ENCODE measurements at places on chromosomes 6 and 20.

- DNase-seq = no peak
These were observed 592.7 kb upstream of the POU3F2 start for GRCh38 chr6:98241630-98242029.

GRCh38 chr6:147063469-147064031, 140.7 kb upstream of the STXBP5 start:
- DNase-seq = no peak

- DNase-seq = no peak
These were observed 86.2 kb downstream of the AHI1 start for GRCh38 chr6:135411339-135411738.

- DNase-seq = no peak
These were observed 21.8 kb upstream of the PCMTD2 start for GRCh38 chr20:64233725-64234124.

DNA sequence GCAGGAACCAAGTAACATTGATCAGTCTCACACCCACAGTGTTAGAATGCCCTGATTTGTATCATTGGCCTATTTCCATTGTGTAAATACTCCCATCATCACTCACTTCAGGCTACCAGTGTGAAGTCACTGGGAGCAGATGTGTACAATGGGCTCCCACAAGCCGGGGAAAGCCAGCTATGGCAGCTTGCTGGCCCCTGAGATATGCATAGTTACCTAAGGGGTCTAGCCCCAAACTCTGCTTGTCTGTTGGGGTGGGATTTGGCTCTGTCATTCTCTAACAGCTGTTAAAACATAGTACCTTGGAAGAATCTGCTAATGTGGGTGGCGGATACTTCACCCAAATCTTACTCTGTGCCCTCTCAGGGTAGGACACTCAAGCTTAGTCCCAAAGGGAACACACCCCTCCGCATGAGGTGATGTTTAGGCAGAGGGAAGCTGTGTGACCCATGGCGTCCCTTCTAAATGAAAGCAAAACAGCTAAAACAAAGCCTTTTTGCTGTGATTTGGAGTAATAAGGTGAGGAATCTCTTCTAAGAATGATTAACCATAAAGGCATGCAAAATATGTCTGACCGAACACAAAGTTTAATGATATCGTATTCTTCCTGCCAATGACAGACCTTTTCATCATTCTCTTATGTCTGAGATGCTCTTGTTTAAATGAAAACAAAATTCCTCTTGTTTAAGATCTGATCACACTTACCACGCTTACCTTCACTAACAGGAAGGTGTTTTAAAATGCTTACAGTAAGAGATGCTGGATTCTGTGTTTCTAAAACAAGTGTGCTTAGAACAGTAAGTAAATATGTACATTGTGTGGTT, 45.9 kb upstream of the PXDC1 start:
- no peak for DNase-seq

DNA sequence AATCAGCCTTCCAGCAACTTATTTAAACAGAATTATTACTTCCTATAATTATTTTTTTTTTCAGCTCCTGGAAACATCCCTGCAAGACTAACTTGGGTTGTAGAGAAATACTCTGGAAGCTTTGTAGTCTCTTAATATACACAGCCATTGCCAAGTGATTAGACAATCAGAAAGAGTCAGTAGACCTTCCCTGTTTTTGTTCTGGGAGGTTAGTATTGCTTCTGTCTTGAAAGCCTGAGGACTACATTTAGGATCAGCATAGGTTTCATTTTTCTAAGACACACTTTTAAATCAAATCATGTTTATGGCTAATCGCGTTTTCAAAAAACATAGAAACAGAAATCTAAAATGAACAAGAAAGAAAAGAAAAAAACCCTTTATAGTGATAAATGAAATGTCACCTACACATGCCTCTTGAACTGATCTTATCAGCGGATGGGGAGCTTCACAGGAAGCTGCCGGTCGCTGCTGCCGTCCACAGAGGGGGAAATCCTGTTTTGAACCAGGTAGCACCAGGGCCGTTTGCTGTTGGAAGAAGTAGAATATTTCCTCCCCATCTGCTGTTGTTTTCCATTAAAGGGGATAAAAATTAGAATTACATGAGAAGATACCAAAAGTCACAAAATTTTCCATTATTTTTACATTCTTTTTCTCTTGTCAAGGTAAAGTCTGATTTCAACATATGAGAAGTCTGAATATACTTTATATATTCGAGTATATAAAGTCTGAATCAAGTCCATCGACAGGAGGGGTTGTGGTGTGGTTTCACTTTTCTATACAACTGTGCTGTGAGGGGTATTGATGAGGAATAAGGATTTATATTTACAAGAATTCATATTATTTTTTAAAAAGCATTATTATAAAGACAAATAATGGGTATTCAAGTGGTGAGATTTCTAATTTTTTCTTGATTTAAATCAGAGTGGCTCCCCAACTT, 94.6 kb downstream of the ARMC2 start:
- DNase-seq = no peak

- DNase-seq = no peak
These were observed 357.2 kb downstream of the PLCB1 start for GRCh38 chr20:8489094-8489883.

DNA sequence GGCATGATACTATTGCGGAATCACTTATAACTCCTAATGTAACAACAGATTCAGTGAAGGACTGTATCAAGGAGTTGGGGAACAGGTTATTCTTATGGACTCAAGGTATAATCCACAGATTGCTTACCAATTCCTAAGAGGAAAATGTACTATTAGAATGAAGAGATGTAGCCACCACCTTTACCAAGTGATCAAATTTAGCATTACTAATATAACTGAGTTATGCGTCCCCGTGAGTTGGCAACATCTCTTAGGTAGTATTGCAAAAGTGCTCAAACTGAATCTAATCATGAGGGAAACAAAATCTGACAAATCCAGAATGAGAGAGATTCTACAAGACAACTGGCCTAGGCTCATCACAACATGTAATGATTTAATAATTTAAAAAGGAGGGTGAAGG, 777 bp upstream of the SNRNP48 start:
- no peak for DNase-seq

DNA sequence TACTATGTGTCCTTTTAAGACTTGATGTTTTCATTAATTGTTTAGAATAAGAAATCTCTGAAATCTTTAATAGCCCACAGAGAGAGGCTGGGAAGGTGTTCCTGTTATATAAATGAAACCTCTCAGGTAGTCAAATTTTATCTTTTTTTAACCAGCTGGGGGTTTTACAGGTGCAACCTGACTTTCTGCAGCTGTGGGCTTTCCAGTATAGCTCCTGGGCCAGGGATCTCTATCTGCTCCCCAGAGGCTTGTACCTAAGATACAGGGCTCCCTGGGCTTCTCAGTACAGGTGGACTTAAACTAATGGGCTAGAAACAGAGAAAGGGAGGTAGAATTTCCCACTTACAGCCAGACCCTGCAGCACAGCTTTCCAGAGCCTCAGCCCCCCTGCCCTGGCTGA, 49.4 kb downstream of the HLA-C start:
- DNase-seq = no peak

DNA sequence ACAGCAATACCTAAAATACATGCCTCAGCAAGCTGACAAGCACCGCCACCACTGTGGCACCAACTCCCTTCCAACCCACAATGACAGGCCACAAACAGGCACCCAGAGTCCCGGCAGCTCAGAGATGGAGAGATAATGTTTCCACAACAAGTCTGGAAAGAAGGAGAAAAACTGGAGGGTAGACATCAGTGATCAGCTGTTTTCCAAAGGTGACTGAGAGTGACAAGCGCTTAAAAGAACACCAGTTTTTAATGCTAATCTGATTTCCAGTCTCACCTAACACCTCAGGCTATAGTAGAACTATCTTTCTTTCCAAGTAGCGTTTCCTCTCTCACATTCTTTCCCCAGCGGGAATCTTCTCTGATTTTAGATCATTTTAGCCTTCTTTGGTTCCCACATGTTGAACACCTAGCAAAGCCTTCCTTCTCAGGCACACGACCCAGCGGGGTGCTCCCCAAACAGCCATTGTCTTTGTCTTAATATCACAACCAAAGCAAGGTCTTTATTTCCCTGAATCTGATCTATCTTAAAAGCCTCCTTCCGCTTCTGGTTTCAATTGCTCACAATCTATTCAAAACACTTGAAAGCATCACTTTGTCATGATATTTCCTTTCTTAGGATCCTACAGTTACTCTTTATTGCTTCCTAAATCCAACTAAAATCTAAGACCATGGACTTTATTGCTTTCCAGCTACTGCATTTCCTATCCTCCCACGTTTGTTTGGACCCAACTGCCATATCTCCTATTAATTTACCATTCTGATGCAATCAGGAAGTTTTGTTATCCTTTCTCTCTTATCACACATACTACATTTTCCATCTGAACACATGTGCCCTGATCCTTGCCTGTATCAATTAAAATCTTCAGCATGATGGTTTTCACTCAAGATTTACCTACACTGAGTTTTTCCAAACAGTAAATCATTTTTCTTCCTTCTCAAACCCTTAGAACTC, 282.7 kb downstream of the ADGB start:
- DNase-seq = no peak

DNA sequence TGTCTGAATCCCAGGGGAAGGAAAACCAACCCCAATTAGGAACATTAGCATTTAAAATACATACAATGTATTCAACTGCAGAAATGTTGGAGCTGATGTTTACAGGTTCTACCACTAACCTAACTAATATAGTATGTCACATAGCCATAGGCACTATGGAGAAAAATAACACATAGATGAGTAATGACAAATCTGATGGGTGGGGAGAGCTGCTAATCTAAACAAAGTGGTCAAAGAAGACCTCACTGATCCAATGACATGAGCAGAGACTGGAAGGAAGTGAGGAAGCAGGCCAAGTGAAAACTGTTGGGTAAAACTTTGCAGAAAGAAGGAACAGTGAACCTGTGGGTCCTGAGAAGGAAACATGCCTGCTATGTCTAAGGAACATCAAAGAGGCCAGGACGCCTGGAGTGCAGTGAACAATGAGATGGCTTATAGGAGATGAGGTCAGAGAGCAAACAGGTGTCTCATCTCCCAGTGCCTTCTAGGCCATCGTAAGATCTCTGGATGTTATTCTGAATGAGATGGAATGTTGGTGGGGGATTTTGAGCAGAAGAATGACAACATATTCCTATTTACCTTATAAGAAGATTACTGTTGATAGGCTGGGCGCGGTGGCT, 135.7 kb downstream of the ALDH8A1 start:
- DNase-seq = no peak

- DNase-seq = no peak
These were observed 5.5 kb downstream of the MANBAL start for GRCh38 chr20:37295001-37295400.

DNA sequence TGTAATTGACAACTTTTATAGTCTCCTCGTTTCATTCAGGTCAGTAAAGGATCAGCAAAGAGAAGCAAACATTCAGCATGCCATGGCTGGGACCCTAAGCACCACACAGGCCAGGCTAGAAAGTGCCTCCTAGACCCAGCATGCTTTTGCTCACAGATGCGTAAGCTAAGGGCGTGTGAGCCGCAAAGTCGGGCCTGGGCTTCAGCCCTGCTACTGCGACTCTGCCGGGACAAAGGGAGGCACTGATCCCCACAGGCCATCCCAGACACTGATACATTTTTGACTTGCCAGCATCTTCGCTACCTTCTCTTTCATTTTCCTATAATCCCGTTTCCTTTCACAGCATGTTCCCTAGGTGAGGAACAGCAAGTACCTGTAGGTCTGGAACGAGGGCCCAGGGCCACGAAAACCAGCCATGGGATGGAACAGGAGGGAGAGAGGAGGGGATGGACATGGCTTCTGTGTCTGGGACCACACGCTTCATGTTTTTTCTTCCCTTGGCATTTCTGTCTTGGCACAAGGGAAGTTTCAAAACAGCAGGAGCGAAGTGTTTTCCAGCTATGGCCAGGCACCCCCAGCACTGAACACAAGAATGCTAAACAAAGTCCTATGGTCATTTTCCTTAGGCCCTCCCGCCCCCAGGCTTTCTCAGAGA, 42.6 kb downstream of the IRF4 start:
- no peak for DNase-seq

DNA sequence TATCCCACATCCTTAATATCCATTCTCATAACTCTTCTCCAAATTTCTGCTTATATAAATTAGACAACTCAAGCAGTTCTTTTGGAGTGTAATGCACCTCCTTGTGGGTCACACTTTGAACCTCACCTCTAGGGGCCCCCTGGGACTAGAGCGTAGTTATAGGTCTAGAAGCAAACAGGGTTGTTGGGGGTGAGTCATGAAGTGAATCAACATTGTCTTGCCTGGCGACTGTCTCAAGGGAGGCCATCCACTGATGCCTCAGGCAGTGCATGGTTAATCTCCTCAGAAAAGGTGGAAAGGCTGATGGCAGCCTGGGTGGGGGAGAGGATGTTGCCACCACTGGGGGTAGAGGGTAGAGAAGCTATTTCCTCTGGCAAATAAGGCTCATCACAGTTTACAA, 129.1 kb downstream of the TNFRSF21 start:
- DNase-seq = no peak

DNA sequence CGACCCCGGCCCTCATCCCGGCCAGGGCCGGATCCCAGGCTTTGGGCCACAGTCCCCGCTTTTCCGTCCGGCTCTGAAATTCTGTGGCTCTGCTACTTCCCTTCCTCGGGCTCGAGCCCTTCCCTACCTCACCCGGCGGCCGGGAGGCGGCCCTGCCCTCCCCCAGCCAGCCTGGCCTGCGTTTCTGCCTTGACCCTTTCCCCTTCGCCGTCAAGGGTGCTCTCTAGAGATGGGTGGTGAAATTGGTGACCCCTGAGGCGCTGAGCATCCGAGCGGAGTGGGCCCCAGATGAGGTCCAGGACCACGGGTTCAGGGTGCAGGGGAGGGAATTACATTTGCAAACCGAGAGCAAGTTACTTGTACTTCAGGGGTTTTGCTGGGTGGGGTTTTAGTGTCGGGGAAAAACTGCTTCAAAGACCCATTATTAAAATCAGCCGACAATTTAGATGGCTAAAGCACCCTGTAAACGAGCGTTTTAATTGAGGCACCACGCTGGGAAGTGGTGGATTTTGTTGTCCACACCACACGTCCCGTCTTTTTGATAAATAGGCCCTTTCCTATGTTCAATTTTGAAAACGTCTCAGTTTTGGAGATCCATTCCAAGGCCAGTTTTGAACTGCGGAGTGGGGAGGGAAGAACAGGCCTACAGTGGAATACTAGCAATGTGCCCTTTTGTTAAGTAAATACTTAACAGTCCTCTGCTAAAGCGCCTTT, 9.9 kb downstream of the TFAP2A start:
- no peak for DNase-seq

DNA sequence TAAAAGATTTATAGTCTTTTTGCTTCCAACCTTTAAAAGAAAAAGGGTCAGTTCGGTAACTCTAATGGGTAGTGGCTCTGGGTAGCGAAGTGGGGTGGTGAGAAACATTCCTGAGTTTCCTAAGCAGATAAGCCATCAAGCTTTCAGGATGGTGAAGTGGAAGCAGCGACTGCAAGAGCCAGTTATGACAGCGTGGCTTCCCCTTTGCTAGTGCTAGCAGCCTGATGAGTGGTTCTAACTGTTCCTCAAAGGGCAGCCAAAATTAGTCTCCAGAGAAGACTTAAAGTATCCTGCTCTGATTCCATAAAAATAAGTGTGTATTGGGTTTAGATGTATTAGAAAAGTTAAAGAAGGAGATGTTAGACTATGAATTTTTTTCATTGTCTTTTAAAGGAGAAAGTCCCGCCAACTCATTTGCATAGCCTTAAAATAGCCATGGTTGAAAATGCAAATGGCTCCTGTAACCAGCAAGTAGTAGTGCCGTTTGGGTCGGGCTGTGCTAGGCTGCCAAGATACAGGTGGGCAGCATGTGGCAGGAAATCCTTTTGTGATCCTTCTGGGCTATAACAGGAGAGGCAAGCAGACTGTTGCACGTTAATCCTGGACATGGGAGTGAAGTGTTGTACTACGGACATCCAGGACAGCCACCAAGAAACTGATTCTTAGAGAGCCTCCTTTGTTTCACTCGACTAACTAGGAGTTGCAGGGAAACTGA, 18.0 kb downstream of the ELOVL2 start:
- DNase-seq = no peak

- no peak for DNase-seq
These were observed 393.4 kb downstream of the HACE1 start for GRCh38 chr6:104466306-104466705.
